ENCODE measurements at places on chromosomes 13 and 19.

GRCh38 chr19:55312621-55313512 is 12.3 kb downstream of the TMEM150B start:
- no peak for DNase-seq

GRCh38 chr13:101242720-101243119 is 173.6 kb downstream of the NALCN start:
- no peak for DNase-seq

GRCh38 chr13:44868397-44868796 is 120.9 kb downstream of the NUFIP1 start:
- DNase-seq, result no peak

GRCh38 chr19:33689138-33689746 is 67.5 kb downstream of the CHST8 start:
- DNase-seq, result no peak

GRCh38 chr19:46471116-46471733 is at the start of gene PNMA8A:
PNMA8A (minus strand) TSS chr19:46471563; CDS start chr19:46471035, 528 bp downstream.
- peak; percentile 33 for DNase-seq

DNA sequence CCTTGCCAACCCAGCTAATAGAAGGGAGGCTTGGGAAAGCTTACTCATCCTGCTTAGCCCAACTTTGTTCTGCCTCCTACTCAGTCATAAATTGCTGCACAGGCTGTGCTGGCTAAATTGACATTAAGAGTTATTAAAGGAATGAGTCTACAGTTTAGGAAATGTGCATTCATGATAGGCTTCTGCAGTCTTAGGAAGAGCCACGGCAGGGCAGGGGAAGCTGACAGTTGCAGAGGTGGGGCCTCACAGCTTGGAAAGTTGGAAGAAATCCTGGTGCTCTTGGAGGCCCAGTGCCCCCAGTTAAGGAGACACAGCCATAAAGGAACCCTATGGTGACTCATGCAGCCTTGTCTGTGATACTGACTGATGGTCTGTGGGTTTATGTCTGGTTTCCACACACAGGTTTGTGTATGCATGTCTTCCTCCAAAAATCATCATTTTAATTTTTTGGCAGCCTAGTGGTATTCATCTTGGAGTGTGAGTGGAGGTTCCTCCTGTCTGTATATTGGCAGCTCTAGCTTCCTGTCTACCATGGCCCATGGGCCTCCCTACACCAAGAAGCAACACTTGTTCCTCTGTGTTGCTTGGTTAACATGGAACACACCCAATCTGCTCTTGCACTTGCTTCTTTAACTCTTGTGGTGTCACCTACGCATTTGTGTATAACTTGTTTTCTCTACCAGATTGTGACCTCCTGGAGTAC is 135.0 kb upstream of the KL start:
- no peak for DNase-seq

DNA sequence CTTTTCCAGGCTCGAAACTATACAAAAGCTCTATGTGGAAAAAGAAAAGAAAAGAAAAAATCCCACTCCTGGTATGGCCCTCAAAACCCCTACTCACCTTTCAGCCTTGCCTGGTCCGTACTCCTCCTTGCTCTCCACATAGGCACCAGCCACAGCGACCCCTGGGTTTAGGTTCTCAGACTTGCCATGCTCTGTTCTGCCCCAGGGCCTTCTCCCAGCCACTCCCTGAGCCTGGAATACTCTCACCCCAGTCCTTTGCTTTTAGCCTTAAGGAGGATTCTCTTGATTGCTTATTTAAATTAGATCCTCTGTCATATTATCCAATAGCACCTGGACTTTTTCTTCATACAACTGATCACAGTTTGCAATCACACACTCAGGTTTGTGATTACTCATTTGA is 522.5 kb downstream of the DIAPH3 start:
- no peak for DNase-seq

GRCh38 chr13:110277357-110277975 is 29.5 kb downstream of the COL4A1 start:
- no peak for DNase-seq

DNA sequence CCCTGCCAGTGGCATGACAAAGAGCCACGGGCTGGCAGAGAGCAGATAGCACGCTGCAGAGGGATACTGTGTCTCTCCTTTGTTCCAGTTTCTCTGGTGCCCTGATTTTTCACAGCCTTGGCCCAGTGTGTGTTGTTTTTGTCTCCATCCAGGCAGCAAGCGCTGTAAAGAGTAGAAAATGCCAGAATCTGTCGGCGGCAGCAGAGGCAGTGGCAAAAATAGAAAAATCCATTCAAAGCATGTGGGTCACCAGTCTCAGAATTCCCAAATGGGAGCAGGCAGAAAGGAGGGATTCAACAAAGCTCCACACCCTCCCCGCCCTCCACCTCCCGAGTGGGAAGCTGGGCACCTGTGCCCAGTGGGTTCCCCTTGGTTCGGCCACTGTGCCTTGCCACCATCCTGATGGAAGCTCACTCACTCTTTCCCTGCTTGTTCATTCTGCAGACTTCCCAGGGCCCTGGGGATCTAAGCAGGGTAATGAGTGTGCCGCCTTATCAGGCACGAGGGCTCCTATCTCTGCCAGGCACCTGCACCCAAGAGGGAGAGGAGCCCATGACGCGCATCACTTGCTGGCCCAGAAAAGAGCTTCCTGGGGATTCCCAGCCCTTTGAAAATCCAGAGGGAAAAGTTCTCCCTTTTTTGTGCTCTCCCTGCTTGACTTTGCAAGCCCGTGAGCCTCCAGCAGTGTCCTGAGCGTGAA is 416.9 kb downstream of the IRS2 start:
- no peak for DNase-seq

DNA sequence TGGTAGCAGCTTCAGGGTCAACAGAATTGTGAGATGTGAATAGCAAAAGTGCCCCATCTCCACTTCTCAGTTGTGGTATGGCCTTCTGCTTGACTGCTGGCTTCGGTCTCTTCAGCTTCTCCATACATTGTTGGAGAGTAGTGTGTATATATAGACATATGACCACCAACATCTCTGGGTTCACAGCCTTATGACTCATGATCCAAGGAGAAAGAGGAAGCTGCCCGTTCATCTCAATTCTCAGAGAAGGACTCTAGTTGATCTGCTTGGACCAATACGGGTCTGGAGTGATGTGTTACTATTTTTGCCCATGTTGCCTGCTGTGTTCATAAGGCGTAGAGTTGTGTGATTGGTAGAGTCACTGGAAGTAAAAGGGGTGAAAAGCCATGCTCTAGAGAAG is 3.6 kb upstream of the COMMD6 start:
- peak; percentile 30 for DNase-seq

- no peak for DNase-seq
Observed at GRCh38 chr13:50519866-50520265, 323.6 kb downstream of the DLEU7 start.

GRCh38 chr13:35472323-35472881 is 4.1 kb downstream of the MAB21L1 start:
- DNase-seq, result no peak

DNA sequence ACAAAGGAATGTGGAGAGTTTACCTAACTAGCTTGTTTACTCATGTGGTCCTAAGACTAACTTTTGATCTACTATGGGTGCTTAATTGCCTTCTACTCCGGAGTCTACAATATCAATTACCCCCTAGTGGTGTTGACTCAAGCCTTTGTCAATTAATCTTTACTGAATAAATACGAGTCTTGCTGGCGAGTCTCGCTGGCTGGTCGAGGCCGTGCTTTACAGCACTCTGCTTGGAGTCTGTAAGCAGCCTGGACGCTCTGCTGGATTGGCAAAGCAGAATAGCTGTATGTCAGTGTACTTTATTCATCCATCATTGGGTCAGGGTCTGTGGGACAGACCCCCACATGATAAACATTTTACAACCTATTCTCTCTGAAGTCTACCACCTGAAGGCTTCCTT is 9.9 kb upstream of the SPART start:
- DNase-seq, result no peak

- DNase-seq, result no peak
Observed at GRCh38 chr13:110271313-110271712, 35.6 kb downstream of the COL4A1 start.

DNA sequence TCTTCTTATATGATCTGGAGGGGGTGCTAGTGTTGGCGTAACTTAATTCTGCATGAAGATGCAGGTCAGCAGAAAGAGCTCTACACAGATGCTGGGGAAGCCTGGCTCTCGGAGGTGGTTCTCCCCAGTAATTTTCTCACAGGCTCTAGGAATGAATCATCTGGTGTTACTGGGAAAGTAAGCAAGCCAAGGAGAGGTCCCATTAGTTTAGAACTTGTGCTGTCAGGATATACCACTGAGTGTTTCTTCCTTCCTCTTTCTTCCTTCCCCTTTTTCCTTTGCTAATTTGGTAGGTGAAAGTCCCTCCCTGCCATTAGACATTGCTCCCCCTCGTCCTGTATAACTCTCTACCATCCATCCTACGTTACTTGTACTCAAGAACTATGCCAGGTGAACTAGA is 68.3 kb downstream of the ATP8A2 start:
- DNase-seq, result no peak

GRCh38 chr13:59885076-59885475 is 278.7 kb downstream of the DIAPH3 start:
- no peak for DNase-seq
